ENCODE measurements at places on chromosomes 16 and 17.
A peak's percentile ranks its signal among the peaks of the same experiment; 100 is the strongest.

- DNase-seq, result no peak
These were observed 37.0 kb downstream of the CUEDC1 start for GRCh38 chr17:57918017-57918895.

DNA sequence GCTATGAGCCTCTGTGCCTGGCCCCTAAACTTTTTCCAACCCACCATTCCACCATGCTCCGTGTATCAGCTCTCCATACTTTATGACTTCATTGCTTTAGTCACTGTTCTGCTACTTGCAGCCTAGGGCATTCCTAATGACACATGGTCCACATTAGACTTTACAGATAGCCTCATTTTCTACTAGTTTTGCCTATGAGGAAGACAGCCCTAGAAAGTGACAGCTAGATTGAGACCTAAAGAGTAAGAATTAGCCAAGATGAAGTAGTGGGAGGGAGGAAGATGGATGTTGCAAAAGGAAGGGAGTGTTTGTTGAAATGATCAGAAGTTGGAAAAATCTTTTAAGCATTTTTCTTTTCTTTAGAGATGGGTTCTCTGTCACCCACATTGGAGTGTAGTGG is 11.0 kb downstream of the C16orf54 start:
- DNase-seq, result no peak

- no peak for DNase-seq
These were observed 36.7 kb downstream of the PLD6 start for GRCh38 chr17:17169396-17169795.

DNA sequence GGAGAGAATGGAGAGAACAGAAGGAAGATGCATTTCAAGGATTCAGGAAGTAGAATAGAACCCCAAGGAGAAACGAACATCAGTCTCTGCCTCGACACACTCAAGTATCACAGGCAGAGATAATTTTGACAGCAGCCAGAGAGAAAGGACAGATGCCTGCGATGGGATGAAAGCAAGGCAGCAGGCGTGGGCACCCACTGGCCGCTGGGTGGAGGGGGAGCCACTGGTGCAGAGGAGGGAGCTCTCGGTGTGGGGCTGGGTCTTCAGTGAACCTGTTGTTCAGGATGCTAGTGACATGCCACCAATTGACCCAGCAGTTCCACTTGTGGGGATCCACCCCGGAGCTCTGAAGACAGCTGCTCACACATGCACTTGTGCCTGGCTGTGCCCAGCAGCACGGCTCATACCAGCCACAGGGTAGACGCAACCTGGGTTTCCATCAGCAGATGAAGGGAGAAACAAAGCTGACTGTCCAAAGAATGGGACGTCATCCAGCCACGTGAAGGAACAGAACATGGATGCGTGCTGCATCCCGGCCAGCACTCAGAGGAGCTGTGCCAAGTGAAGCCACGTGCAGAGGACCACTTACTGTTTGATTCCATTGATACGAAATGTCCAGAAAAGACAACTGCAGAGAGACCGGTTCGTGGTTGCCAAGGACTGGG is 127.0 kb downstream of the BANP start:
- no peak for DNase-seq

GRCh38 chr17:15298176-15298575 is 33.0 kb upstream of the PMP22 start:
- no peak for DNase-seq

- peak; percentile 3 for DNase-seq
These were observed 87.5 kb upstream of the GSE1 start for GRCh38 chr16:85525420-85526184.

GRCh38 chr16:15495898-15496297 is 61.5 kb downstream of the BMERB1 start:
- no peak for DNase-seq

GRCh38 chr17:67281053-67281452 is 36.1 kb upstream of the HELZ start:
- DNase-seq, result no peak

- no peak for DNase-seq
These were observed 80.8 kb downstream of the CYLD start for GRCh38 chr16:50822671-50823070.

GRCh38 chr17:41096055-41096454 is 1.9 kb downstream of the KRTAP4-8 start:
- DNase-seq, result no peak

- peak; percentile 94 for DNase-seq
These were observed 1.4 kb downstream of the EIF5A start for GRCh38 chr17:7308625-7309433.

DNA sequence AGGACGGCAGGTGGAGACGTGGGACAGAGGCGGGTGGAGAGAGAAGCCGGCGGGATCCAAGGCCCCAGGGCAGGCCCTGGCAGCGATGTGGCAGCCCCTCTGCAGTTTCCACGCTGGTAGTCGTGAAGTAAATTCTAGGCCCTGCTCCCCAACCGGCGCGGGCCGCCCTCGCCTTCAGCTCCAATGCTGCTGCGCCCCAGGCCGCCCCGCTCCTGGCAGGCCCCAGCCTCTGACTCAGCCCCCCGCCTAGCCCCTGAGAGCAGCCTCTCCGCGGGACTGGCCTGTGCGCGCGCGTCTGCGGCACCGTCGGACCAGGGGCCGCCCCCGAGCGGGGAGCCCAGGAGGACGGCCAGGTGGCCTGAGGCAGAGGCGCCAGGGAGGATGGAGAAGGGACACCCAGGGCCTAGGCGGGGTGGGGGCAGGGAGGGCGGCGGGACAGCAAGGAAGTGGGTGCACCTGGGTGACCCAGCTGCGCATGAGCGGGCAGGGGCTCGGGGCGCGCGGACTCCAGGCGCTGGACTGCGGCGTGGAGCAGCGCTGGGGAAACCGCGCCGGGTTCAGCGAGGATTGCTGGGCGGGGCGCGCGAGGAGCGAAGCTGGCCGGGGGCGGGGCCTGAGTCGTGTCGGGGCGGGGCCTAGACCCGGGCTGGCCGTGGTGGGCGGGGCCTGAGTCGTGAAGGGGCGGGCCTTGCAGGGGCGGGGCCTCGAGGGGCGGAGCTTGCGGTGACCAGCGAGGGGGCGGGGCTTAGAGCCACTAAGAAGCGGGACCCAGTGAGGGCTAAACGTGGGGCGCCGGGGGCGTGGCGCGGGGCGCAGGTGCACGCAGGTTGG is 29.6 kb downstream of the ZNF778 start:
- DNase-seq, result peak; percentile 89

GRCh38 chr17:78412403-78412802 is 34.0 kb downstream of the PGS1 start:
- peak; percentile 47 for DNase-seq

GRCh38 chr16:80459966-80460365 is 80.8 kb upstream of the DYNLRB2 start:
- no peak for DNase-seq

DNA sequence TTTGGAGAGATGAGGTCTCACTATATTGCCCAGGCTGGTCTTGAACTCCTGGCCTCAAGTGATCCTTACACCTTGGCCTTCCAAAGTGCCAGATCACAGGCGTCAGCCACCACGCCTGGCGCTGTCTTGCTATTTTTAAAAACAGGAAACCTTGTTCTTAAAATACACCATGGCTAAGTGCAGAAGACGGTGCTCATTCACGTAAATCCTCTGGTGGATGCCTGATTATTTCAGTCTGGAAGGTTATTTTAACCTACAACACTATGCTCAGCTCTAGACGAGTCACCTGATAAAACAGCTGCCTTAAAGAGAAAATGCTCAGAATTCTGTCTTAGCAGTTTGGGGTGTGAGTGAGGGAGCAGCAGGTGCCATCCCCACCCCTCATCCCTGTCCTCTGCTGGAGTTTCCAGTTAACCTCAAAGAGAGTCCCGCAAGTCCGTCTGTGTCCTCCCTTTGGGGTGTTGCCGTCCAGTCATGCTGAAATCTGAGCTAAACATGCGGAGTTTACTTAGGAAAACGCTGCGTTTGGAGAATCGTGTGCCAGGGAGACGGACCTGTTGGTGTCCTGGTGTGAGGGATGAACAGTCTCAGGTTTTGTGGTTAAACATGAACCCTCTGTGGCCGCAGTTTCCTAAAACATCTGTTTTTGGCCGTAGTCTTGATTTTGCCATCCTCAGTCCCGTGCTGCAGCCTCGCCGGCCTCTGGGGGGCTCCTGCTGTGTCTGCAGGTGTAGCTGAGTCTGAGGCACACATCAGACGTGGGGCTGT is 17.1 kb downstream of the SPG7 start:
- DNase-seq, result no peak

DNA sequence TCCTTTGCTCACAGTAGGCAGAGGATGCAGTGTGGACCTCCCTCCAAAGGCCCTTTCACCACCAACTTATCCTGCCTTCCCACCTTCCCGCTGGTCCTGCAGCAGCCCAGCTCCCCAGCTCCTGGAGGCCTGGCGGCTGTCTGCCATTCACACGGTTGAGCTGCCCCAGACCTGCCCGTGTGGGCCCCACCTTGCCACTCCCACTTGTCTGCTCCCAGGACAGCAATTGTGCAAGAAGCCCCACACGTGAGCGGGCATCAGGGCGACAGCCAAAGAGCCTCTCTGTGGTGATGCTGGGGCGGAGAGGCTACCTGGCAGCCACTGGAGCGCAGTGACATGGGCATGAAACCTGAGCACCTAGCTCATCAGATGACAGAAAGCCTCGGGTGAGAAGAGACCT is 248.6 kb upstream of the MAF start:
- no peak for DNase-seq

- no peak for DNase-seq
These were observed 217.8 kb downstream of the GRIN2A start for GRCh38 chr16:9964426-9964825.

- no peak for DNase-seq
These were observed 162.6 kb downstream of the TMEM132E start for GRCh38 chr17:34741967-34742366.

GRCh38 chr17:77916264-77916663 is 42.2 kb upstream of the TNRC6C start:
- no peak for DNase-seq

GRCh38 chr17:1626333-1626732 is 2.3 kb downstream of the SLC43A2 start:
- no peak for DNase-seq

DNA sequence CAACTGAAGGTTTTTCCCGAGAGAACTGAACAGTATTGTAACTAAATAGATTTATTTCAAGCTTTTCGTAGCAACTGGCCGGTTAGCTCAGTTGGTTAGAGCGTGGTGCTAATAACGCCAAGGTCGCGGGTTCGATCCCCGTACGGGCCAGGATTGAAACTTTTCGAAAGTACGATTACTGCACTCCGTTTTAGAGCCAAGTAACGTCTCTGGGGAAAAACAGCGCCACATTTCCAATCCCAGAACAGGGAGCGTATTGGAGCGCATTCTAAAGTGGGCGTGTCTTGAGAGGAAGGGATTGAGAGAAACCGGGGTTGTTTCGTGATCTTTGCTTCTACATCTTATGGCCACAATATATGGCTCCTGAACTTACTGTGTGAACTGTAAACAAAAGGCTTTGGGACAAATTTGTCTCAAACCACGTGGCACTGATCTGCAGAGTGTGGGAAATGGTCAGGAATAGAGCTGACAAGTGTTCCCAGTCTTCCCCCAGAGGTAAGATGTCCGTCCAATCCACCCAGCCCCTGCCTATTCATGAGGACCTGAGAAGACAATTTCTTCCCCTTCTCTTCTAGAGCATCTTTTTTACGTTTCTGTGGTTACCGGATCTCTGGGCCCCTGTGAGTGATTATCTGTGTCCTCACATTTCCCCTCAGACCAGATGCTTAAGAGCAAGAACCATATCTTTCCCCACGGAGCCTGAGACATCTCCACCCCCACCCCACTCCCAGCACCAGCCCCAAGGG is 2.3 kb downstream of the BORCS6 start:
- DNase-seq, result peak; percentile 100

DNA sequence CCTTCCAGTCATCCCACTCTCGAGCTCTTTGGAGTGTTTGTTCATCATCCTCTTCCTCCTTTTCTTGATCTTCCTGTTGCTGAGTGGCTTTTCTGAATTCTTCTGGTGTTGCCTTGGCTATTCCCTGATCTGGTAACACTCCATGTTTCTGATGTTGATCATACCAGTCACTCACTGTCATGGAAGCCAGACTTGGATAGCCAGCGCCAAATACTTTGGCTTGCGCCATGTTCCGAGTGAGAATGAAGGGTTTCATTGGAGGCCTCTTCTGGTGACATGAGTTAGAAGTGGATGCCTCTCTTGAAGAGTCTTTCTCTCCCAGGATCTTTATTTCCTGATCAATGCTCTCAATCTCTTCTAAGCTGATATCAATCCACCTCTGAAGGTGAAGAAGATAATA is 31.2 kb downstream of the TEX14 start:
- DNase-seq, result no peak

- DNase-seq, result no peak
These were observed 2.6 kb downstream of the FN3KRP start for GRCh38 chr17:82718986-82719685.

DNA sequence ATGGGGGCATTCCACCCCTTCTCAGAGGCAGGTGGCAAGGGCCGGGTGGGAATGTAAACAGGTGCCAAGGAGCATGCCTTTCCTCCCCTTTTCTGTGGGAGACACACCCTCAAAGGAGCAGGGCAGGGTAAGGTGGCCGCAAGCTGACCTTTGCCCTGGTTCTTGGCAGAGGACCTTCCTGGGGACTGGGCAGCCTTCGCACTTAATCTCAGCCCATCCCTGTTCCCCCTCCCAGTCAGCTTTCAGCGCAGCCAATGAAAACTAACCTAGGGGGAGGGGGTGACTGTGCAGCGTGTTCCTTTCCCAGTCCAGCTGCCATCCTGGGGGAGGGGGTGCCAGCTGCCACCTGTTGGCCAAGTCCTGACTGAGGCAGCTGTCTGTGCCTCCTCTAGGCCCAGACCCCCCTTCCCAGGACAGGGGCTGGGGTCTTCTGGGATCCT is 2.8 kb downstream of the TRAF4 start:
- DNase-seq, result no peak

GRCh38 chr17:909642-910323 is 69.8 kb downstream of the NXN start:
- no peak for DNase-seq

DNA sequence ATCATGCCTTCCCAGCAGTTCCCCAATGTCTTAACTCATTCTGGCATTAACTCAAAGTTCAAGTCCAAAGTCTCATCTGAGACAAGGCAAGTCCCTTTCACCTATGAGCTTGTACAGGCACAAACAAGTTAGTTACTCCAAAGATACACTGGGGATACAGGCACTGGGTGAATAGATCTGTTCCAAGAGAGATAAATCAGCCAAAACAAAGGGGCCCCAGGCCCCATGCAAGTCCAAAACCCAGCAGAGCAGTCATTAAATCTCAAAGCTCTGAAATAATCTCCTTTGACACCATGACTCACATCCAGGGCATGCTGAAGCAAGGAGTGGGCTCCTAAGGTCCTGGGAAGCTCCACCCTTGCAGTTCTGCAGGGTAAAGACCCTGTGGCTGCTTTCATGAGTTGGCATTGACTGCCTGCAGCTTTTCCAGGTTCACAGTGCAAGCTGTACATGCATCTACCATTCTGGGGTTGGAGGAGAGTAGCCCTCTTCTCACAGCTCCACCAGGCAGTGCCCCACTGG is 332.2 kb upstream of the KIF2B start:
- DNase-seq, result no peak

GRCh38 chr16:88936556-88937205 is 40.3 kb downstream of the CBFA2T3 start:
- no peak for DNase-seq
